Activated T-helper 1 cell treated with Interleukin-2 at 50 U/mL for 16 hours (primary cell): ENCODE measurements at places on chromosomes 7 and 10.

GRCh38 chr10:114313866-114314265 lies 74.8 kb downstream of the VWA2 start:
- no peak for DNase-seq

GRCh38 chr10:52232561-52233350 lies 81.3 kb upstream of the DKK1 start:
- no peak for DNase-seq

DNA sequence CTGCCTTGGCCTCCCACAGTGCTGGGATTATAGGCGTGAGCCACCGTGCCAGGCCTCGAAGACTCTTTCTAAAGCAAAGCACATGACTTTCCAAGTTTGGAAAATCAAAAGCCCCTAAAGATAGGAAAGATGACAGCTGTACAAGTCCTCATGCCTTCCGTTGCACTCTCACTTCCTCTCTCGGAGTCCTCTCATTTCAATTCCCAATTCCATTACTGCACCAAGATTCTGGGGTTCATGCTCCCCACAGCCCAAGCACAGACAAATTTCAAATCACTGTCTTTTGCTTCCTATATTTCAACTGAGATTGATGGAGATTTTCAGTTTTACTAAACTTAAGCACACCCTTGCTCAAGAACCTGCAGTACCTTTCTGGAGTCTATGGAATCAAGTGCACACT lies 10.9 kb upstream of the PLAU start:
- no peak for DNase-seq

- no peak for DNase-seq
Measured at GRCh38 chr7:37455081-37455480, 6.4 kb upstream of the ELMO1 start.

DNA sequence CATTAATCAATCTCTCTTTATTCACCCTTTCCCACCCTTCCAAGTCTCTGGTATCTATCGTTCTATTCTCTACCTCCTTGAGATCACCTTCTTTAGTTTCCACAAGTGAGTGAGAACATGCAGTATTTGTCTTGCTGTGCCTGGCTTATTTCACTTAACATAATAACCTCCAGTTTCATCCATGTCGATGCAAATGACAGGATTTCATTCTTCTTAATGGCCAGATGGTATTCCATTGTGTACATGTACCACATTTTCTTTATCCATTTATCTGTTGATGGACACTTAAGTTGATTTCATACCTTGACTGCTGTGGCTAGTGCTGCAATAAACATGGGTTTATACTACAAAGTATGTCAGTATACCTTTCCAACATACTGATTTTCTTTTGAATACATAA lies 3.8 kb upstream of the AOAH start:
- no peak for DNase-seq

- DNase-seq: no peak
Measured at GRCh38 chr7:76267107-76267893, 35.2 kb upstream of the HSPB1 start.

DNA sequence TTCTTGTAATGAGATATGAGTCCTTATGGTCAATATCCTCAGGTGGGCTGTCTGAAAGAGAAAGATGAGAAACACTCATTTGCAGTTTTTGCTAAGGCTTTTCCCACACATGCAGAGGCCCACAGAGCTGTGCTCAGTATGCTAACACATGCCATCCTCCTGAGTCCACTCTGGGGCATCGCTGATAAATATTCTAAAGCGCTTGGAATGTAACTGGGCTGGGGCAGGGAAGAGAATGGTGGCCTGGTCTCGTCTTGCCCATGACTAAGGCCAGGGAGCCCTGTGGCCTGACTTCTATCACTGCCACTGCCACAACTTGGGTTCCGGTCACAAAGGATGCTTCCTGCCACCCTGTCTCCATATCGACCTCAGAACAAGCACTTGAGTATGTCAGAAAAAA lies 199.7 kb upstream of the FRMD4A start:
- no peak for DNase-seq

DNA sequence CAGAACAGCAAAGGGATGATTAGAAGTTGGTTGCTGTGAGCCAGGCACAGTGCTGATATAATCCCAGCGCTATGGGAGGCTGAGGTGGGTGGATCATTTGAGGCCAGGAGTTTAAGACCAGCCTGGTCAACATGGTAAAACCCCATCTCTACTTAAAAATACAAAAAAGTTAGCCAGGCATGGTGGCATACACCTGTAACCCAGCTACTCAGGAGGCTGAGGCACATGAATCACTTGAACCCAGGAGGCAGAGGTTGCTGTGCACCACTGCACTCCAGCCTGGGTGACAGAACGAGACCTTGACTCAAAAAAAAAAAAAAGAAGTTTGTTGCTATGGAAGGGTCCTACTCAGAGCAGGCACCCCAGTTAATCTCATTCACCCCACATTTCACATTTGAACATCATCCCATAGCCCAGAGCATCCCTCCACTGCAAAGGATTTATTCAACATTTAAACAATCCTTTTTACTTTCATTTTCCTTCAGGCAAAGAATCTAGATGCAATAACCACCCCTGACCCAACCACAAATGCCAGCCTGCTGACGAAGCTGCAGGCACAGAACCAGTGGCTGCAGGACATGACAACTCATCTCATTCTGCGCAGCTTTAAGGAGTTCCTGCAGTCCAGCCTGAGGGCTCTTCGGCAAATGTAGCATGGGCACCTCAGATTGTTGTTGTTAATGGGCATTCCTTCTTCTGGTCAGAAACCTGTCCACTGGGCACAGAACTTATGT lies 4.1 kb downstream of the IL6 start:
- DNase-seq: no peak

DNA sequence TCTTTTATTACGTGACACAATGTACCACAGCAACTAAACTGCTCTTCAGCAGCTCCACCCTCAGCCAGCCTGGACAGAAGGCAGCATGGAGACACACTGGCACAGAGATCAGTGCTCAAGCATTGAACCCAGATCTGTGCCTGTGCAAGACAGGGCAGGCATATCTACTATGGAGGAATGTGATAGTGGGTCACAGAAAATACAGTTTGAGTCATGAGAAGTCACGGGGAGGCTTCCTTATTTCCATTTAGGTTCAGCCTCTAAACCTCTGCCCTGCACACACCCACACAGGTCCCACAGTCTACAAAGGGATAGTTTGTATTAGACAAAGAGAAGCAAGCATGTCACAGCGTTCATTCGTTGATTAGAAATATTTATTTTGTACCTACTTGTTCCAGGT lies 187.4 kb upstream of the AGR3 start:
- DNase-seq: no peak

GRCh38 chr10:28072573-28072972 lies 73.7 kb upstream of the ODAD2 start:
- DNase-seq: no peak

GRCh38 chr7:34900891-34901513 lies 136.3 kb downstream of the DPY19L1 start:
- DNase-seq: no peak

DNA sequence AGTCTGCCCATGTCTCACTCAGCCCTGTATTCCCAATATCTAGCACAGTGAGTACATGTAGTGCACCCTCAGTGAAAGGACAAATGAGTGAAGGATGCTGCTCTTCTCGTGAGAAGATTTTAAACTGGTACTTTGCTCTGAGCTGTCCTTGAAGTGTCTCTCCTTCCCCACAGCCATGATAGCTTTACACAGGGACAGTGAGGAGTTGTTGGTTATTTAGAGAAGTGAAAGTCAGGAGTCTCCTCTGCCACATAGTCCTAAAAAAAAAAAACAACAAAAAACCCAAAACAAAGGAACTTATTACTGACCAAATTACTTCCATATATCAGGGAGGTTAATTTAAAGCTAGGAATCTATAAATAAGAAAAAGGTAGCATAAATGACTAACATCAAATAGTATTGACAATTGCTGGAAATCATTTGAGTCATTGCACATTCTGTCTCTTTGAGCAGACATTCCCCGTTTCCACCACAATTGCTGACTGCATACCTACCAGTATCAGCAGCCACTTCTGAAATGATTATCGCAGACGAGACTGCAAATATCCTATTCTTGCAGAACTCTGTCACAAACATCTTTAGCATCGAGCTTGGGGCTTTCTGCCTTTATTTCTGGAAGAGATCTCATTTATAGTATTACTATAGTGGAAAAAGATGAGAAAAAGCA lies 202.1 kb downstream of the PTEN start:
- DNase-seq: no peak

DNA sequence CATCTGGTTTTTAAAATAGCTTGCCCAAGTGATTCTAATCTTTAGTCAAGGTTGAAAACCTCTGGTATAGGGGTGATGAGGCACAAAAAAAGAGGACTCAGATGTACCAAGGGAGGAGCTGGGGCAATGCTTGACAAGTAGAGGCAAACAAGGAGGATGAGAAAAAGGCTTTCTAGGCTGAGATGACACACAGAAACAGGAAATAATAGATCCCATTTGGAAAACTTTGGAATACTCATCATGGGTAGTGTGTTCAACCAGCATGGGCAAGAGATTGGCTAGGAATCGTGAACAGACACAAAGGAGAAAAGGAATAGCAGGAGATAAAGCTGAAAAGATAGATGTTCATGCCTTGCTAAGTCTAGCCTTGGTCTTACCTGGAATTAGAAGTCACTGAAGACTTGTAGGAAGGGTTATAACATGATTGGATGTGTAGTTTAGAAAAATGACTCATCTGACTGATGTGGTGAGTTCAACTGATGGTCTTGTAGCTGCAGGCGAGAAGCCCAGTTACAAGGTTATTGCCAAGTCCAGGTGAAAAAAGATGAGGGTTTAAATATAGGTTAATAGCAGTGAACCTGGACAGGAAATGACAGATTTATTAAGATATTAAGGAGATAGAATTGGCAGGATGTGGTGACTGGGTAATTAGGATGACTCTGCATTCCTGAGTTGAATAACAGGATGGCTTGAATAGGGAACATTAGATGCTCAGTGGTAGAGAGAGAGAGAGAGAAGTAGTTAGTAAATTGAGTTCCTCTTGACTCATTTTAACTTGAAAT lies 214.0 kb upstream of the LRGUK start:
- no peak for DNase-seq

DNA sequence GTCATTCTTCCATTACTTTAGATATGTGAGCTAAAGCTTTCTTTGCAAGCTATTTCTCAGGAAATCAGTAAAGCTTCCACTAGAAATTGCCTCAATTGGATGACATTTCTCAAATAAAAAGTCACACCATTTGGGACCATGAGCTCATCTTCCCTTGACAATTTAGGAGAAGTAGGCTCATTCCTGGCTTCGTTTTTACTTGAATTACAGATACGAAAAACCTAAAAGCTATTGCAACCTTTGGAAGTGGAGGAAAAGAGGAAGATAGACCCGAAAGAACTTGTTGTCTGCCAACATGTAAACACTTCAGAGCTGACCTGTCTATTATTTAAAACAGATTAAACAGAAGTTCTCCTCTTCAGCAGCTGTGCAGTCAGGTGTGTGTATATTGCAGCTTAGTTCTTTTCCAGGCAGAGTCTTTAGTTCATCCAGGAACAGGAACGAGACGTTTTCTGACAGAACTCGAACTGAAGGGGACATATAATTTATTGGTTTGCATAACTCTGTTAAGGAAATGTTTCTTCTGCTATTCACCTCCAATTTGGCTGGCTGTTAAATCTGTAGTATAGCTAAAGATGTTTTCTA lies 43.1 kb upstream of the ST8SIA6 start:
- DNase-seq: no peak

- DNase-seq: no peak
Measured at GRCh38 chr10:48450741-48451466, 144.4 kb downstream of the MAPK8 start.

DNA sequence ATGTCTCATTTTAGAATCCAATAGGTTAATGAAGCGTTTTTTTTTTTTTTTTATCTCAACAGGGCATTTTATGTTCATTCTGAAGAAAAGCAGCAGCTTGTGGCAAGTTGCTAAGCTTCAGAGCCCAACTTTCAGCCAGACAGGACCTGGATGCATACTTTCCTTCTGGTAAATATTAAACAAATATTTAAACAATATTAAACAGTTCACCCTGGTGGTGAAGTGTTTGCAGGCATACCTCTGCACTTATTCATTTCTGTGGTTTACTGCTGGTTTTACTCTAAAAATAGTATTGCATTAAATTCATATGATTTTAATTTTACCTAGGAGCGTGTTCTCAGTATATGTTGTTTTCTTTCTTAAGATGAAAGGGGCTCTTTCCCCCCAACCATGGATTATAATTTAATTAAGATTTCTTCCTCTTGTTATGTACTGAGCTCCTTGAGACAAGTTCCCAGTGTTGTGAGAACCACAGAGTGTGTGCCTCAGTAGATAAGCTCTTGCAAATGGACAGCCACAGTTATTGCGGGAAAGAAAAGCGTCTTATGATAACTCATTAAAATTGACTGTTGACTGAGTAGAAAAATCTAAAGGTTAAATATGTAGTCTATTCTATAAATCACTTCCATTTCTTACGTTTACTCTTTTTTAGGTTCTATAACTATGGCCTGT lies 155.8 kb downstream of the MALRD1 start:
- no peak for DNase-seq

DNA sequence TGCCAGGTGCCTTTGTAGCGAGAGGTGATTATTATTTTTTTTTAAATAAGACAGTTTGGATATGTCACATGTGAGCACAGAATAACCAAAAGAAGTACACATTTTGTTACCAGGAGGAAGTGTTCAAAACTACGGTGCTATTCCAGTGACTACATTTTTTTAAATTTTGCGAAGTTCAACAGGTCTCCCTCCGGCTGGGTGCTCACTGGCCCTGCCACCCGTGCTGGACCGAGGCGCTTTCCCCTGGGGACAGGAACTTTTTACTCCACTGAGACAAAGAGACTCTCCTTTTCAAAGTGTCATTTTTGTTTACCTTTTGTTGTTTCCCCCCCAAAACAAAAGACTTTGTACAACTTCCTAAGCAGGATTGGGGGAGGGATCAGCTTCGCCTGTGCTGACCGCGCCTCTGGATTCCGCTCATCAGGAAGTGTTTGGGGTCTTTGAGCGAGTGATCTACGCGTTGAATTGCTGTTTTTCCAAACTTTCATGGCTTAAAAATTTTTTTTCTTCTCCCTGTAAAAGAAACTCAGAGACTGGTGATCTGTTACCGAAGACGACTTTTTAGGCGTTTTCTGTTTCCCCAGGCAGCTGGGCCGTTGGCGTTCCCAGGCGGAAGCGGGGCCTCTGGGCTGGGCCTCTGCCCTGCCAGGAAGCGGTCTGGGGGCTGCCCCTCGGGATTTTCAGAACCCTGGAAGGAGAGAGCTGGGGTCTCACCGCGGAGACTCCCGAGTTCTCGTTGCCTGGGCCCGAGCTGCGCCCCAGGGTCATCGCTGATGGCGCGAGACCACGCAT lies 7.2 kb downstream of the EN2 start:
- no peak for DNase-seq
